NCI-H446 (cell line): ENCODE measurements at places on chromosomes 16 and 17.

DNA sequence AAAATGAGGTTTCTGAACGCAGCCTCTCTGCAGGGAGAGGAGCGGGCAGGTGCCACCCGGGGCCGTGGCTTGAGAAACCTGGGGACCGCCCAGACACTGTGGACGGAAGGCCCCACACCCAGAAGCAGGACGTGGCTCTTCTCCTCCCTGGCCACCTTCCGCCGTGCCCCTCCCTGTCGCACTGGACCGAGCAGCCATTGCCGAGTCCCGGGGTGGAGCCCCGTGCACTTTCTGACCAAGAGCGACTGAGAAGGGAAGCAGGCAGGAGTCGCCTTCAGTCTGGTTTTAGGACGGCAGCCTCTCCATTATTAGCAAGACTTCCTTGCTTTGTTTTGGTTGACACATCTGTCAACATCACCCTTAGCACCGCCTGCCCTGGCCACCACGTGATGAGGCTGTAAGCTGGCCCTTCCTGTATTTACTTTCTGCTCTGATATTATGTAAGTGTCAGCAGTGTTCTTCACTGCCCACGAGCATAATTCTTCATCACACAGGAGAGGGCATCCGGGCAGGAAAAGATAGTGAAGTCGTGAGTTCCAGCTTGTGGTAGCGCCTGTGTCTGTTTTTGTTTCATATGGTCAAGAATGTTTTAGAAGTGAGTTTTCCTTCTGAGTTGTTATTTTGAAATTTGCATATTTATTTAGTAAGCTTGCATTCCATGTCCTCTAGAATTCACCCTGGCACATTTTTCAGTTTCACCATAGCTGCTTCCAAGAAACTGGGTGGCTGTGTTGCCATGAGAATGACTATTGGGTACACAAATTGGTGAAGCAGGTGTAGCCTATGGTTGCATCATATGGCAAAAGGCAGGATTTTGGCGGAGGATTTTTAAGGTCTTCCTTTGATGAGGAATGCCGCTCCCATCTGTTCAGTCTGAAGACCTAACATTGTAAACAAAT, 1.0 kb downstream of the HERPUD1 start:
- DNase-seq, result no peak

DNA sequence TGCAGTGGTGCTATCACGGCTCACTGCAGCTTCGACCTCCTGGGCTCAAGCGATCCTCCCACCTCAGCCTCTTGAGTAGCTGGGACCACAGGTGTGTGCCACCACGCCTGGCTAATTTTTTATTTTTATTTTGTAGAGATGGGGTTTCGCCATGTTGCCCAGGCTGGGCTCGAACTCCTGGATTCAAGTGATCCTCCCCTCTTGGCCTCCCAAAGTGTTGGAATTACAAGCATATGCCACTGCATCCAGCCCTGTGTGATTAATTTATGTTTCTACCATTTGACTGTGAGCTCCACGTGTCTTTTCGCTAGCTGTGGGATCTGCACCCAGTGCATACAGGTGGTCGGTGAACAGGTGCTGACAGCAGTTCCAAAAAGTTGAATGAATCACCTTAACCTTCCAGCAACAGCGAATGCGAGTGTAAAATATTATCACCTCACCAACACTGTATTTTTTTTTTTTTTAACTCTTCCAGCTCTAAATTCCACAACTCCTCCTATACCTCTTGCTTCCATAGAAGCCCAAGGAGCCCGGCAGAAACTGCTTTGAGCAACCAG, 484 bp upstream of the NUDT7 start:
- no peak for DNase-seq

- DNase-seq, result no peak
Observed at GRCh38 chr16:83970430-83970815, 2.4 kb downstream of the NECAB2 start.

GRCh38 chr17:78142119-78142861, 3.9 kb upstream of the C17orf99 start:
- no peak for DNase-seq
